Left lung (tissue), 14 donors: ENCODE measurements at places on chromosomes 4 and X. TPM values are rescaled to one million over a fixed set of nuclear protein-coding genes. Genes with fewer than 3 reads are reported as not detected.

DNA sequence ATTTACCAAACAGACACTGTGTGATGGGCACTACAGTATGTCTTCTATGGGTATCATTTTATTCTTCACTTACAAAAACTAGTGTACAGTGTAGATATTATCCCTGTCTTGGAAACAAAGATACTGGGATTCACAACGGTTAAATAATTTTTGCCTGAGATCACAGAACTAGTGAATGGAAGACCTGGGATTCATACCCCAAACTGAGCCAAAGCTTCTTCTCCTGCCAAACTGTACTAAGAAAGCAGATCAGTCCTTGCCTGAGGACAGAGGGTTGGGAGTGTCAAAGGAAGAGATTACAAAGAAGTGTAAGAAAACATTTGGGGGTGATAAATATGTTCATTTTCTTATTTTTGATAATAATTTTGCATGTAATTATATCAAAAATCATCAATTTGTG, 43.1 kb downstream of the PPA2 start:
- DNase-seq = no peak

USO1 gene
- 79.8 TPM for polyA plus RNA-seq

GRCh38 chr4:110897784-110898183, 274.9 kb upstream of the PITX2 start:
- DNase-seq = no peak

GRCh38 chr4:154035341-154035740, 246.5 kb upstream of the SFRP2 start:
- no peak for DNase-seq

- no peak for DNase-seq
These were observed 12.8 kb downstream of the AFF1 start for GRCh38 chr4:86947501-86948120.

GRCh38 chr4:137762591-137762990, 230.3 kb upstream of the PCDH18 start:
- no peak for DNase-seq

- no peak for DNase-seq
These were observed 9.7 kb downstream of the PTCHD1 start for GRCh38 chrX:23344238-23344903.

GRCh38 chrX:105323928-105324327, 103.4 kb upstream of the TEX13A start:
- DNase-seq = no peak

GRCh38 chrX:29528281-29528680, 687.1 kb upstream of the MAGEB2 start:
- DNase-seq = no peak

DOCK11 gene
- 14.2 TPM for polyA plus RNA-seq

RHOXF2B gene
- 0.10 TPM for polyA plus RNA-seq
